ENCODE measurements at places on chromosomes 4 and X.

DNA sequence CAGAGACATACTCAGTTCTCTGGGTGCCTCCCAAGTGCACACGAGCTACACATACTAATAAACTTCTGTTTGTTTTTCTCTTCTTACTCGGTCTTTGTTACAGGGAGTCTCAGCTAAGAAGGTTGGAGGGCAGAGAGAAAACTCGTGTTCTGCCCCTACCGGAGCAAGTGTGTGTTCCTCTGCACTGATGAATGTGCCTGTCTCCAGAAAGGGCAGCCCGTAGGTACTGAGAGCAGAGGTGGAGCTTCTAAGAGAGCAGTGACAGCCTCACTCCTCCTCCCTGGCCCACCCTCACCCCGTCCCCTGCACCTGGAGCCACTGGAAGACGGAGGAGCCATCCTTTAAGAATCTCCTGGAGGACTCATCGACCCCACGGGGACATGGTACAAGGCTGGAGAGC lies 67.6 kb downstream of the MTNR1A start:
- DNase-seq: no peak

DNA sequence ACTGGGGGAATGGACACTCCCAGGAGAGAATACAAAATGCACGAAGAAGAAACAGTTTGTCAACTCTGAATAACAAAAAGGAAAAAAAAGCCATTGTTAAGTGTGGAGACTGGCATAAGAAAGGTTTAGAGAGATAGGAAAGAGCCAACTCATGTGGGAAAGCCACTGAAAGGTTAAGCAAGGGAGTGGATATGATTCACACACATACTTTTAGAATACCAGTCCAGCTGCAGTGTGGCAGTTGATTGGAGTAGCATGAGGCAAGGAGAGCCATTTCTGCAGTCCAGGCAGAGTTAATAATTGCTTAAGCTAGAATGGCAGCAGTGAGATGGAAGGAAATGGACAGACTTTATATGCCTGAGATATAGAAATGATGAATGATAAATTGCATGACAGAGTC lies 36.9 kb upstream of the ADAD1 start:
- no peak for DNase-seq

- DNase-seq: no peak
These were observed 17.6 kb downstream of the PDLIM5 start for GRCh38 chr4:94469221-94469784.

DNA sequence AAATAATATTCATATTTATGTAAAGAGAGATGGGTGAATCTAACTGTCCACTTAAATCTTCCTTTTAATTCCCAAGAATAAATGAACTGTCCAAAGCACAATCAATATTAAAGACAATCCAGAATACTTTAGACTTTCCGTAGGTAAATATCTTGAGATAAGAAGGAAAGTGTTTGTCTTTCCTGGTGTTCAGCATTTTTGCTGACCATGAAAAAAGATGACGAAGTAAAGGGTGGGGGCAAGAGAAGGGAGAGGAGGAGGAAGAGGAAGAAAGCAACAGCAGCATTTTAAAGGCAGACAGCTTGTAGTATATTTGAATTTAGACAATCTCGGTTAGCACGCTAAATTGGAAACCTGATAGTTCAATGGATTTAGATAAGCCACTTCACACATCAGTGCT lies 498.2 kb downstream of the KCNIP4 start:
- DNase-seq: no peak

GRCh38 chr4:6687947-6688878 lies 5.5 kb upstream of the S100P start:
- no peak for DNase-seq

DNA sequence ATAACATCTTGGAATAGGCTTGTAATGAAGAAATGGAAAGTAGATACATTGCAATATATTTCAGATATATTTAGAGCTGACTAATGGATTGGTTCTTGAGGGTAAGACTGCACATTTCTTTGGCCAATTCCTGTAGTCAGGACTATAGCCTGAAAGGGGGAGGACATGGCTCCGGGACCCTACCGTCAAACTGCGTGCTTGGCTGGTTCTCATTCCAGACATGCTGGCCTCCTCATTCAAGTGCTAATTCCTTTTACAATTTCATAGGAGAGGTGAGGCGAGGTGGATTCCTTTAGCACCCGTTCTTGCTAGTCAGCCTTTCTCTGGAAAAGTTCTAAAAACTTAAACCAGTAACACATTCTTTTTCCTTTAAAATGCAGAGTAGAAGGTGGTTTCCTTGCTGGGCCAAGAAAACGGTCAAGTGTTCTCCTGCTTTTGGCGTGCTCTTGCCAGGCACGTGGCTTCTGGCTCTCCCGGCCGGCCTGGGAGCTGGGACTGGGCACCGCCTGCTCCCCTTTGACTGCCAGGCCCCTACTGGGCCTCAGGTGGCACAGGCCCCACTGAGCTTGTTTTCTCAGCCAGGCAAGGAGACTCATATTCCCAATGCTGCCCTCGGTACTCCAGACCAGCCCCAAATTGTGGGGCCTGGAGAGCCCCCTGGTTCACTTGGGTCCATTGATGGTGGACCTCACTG lies 167.2 kb downstream of the STK32B start:
- DNase-seq: no peak

DNA sequence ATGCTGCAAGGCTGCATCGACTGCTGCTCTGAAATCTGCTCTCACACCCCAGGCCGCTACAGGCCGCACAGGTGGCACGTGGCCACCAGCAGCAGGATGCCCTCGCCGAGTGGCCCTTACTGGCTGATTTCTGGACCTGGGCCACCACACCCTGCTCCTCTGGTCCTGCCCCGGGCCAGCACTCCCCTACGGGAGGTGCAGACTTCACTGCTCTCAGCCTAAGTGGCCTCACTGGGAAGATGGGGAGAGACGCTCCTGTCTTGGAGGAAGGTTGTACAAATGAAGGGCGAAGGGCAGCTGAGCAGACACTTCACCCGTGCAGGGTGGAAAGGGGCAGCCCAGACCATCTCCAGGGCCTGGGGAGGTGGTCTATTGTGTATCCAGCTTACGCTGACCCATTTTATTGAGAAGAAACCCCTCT lies 72.5 kb downstream of the ACOX3 start:
- DNase-seq: no peak

GRCh38 chr4:146640465-146641061 lies 1.9 kb downstream of the POU4F2 start:
- no peak for DNase-seq

GRCh38 chrX:18101087-18101486 lies 119.6 kb downstream of the BEND2 start:
- no peak for DNase-seq

- DNase-seq: no peak
These were observed 352.2 kb upstream of the CPEB2 start for GRCh38 chr4:14650127-14650526.

GRCh38 chr4:4870576-4871241 lies 11.2 kb downstream of the MSX1 start:
- DNase-seq: no peak

GRCh38 chr4:47718696-47719095 lies 119.2 kb downstream of the CORIN start:
- no peak for DNase-seq

DNA sequence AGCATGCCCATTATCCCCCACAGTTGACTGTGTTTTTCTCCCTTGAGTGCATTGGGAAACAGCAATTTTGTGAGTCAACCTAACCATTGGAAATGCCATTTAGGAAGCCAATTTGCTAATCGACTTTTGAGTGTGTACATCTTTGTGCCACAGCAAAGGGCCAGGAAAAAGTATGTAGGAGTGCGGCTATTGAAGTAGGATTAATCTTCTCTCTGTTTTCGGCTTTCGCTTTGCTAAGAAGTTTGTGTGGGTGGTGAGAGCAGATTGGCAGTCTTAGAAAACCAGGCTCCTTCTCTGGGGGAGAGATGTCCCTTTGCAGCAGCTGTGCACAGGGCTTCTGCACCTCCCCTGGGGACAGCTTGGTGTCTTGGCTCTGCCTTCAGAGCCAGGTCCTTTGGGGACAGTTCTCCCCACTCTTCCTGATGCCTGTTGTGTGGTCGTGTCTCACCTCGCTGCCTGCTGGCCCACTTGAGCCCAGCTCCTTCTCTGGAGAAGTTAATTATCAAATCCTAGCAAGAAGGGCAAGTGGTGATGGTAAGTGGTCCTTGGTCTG lies 74.5 kb downstream of the GEMIN8 start:
- no peak for DNase-seq

DNA sequence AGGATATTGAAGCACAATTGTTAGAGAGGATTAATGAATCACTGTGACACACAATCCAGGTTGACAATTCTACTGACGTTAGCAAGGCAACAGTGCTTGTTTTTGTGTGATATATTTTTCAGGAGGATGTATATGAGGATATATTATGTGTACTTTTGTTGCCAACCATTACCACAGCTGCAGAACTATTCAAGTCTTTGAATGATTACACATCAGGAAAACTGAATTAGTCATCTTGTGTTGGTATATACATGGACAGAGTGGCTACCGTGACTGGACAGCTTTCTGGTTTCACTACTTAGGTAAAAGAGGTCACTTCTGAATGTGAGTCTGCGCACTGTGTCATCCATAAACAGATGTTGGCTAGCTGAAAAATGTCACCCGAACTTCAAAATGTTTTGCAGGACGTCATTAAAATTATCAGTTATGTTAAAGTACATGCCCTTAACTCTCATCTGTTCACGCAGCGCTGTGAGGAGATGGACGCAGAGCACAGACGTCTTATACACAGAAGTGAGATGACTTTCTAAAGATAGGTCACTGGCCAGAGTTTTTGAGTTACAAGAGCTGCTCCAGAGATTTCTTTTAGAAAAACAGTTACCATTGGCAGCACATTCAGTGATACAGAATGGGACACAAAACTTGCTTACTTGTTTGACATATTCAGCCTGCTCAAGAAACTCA lies 69.0 kb downstream of the MRPL1 start:
- DNase-seq: no peak

- no peak for DNase-seq
These were observed 38.2 kb upstream of the PRDM5 start for GRCh38 chr4:120960656-120961267.

GRCh38 chrX:101383679-101384205 lies 2.2 kb downstream of the BTK start:
- no peak for DNase-seq

DNA sequence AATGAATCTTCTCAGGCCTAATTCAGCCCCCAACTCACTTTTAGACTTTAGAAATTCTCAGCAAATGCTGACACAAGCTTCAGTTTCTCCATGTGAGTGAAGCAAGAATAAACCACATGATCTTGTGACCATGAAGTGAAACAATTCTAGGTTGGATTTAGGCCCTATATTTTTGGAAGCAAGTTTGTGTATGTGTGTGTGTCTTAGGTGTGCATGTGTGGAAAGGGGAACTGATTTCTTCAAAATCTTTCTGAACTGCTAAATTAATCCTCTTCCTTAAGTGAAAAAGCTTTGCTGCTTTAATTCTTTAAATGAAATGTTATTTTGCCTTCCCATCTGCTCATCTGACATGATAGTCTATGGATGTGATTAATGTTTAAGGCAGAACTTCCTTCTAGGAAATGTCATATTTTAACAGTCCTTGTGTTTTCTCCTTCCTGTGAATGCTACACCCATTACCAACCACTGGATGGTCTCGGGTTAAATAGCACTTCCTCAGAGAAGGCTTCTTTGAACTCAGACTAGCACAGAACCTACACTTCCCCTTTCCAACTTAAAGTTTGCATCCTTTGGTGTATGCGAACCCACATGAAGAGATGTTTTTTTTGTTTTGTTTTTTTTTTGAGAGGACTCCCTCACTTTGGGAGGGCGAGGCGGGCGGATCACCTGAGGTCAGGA lies 1.2 kb upstream of the TMEM144 start:
- no peak for DNase-seq

DNA sequence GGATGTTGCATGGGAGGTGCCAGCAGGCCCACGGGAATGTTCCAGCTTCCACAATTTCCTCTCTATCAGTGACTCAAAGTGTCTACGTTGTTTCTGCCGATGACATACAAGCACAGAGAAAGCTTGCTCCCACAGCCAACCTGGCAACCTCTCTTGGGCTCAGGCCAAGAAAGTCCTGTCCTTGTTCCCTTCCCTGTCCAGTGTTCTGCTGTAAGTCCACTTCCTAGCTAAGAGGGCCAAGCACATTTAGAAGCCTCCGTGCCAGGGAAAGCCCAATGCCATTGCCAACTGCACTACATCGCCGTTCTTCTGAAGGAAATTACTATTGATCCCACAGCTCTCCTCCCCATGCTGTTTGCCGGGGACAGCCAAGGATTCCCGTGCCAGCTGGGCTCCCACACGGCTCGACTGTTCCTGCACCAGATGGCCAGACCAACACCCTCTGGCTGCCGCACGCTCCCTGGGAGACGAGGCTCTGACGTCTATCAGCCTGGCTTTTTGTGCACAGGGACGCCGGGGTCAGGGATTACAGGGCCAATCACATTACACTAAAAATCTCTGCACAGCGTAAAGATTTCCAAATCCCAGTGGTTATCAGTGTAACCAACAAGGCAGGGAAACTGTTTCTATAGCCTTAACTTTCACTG lies 284.0 kb downstream of the BCOR start:
- no peak for DNase-seq

GRCh38 chr4:43233321-43233720 lies 340.8 kb downstream of the GRXCR1 start:
- DNase-seq: no peak

DNA sequence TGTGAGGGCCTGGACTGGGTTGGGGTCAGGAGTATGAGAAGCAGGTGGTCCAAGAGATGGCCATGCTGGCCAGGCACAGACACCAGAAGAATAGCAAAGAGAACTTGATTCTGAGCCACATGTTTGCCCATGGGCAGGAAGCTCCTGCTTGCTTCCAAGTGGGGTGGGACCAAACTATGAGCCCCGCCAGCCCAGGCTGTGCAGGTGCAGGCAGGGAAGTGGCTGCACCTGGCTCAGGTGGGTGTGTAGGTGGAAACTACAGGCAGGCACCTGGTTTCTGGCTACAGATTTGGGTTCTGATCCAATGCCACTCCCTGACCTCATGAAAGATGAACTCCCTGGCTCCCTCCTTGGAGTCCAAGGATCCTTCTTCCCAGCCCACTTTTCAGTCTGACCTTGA lies 207.9 kb upstream of the KLF3 start:
- no peak for DNase-seq

DNA sequence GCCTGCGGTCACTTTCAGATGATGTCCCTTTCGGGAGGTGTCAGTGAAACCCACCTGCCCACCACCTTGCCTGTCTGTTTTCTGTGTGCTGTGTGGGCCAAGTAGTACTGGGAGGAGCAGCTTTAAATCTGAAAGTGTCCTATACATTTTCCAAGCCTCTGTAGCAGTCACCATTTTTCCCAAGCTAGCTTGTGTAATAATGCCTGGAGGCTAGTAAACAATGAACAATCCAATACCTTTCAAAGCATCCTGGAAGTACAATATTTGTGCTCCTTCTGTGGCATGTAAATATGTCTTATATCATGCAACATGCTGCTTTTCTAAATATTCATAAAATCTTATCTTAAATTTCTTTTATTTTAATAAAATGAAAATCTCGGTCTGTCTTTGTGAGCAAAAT lies 111.6 kb upstream of the C1GALT1C1 start:
- DNase-seq: no peak

- no peak for DNase-seq
These were observed 56.0 kb downstream of the TASL start for GRCh38 chrX:30521440-30522182.

DNA sequence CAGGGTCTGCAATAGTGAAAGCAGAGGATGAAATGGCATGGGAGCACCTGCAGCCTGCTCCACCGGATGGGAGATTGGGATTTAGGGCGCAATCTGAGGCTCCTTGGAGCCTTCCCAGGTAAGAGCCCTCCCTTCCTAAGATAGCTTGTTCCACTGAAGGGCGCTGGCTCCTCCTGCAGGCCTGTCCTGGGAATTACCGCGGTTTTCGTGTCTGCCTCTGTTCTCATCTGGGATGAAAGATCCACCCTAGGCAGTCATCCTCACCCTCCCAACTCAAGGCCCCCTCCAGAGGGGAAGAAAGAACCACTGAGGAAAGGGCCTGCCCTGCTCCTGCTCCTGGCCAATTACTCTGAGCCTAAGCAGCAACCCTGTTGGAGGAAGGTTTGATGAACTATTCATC lies 547.5 kb downstream of the SMARCA1 start:
- no peak for DNase-seq
